ENCODE measurements at places on chromosomes 2 and 18. TPM values are rescaled to one million over a fixed set of nuclear protein-coding genes. Genes with fewer than 3 reads are reported as not detected.
A peak's percentile ranks its signal among the peaks of the same experiment; 100 is the strongest.

DNA sequence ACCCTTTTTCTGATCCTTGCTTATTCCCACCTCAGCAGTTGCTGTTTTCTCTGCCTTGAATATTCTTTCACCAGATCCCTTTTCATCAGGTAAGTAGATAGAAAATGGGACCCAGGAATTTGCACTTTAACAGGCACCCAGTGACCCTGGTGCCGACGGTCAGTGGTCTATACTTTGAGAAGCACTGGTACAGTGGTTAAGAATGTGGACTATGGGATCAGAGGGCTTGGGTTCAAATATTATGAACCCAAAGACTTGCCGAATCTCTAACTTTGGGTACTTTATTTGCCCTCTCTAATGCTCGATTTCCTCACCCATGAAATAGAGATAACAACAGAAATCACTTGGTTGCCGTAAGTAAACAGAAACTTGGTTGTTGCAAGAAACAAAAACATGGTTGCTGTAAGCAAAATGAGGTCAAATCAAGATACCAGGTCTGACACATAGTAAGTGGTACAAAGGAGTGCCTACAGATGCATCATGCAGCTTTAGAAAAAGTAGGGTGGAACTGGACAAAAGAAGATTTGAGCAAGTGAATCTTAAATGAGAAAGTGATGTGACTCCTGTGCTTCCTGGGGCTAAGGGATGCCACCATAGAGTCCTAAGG lies 69.5 kb upstream of the GLS start:
- no peak for DNase-seq

ITGA4 gene
- 297 TPM for total RNA-seq

GRCh38 chr2:100800915-100801314 lies 19.0 kb upstream of the NPAS2 start:
- DNase-seq = no peak

DNA sequence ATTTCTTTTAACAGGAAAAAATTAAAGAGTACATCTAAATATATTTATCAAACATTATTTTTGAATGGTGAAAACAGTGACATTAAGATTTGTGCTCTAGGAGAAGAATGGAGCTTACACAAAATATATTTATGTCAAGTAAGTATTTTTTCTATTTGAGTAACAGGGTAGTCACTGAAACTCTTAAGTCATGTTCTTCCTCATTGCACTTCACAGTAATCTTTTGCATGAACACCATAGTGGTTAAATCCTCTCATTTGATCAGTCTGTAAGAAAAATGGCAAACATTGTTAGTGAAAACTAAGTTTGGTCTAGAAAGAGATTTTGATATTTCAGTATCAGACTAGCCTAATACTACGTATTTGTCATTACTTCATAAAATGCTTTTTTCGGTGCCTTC lies 8.1 kb downstream of the GMCL1 start:
- DNase-seq = no peak

- no peak for DNase-seq
Measured at GRCh38 chr2:119425620-119426395, 5.8 kb upstream of the TMEM37 start.

FRZB gene
- not detected for total RNA-seq

- DNase-seq = no peak
Measured at GRCh38 chr2:71462641-71463341, 9.4 kb downstream of the DYSF start.

DNA sequence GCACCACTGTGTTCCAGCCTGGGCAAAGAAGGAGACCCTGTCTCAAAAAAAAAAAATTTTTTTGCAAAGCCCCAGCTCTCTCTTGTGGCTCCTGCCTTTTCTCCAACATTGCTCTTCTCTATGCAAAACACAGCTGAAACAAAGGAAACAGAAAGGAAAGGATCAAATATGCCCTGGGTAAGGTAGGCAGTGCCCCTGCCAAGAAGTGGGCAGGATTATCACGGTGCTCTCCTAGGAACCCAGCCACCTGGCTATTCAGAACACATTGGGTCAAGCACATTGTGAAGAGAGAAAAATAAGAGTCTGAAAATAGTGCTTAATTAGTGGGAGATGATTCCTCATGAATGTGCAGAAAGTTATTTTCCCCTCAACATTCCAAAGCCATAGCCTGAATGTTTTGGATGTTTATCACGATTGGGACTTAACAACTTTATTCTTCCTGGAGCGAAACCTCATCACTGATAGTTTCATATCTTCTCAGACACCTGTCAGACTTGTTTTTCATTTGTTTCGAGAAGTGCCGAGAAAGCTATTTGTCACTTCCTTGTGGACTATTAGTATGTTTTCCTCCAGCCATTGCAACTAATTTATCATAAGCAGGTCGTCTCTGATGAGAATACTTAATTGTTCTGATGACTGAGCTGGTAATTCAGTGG lies 42.7 kb upstream of the RPL31 start:
- DNase-seq = no peak

TUBA3E gene
- total RNA-seq = not detected

NRP2 gene
- 2.1 TPM for total RNA-seq

FSHR gene
- total RNA-seq = not detected

DNA sequence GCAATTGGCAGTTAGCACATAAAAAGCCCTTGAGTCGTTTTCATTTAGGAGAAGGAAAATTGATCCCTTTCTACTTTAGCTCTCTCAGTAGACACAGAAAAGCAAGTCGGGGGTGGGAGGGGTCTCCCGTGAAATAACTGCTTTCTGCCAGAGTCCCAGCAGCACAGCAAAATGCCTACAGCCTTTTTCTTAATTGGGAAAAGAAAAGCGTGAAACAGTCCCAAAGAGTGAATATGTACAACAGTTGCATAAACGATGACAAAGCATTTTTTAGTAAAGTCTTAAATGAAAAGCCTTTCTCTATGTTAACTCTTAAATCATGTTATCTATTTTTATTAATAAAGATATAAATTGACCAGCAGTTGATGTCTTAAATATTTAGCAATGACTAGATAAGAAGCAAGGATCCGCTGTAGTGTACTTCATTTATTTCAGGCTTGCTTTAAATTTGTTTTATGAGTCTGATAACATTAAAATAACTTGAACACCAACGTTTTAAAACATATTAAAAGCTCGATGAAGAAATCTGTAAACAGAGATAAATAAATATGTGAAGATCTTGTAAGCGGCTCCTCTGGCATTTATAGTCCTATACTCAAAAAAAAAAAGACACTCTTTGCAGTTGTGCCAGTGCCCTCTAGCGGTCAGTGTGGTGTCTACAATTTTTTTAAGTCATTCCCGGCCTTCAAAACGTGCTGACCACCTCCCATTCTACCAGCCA lies 42.3 kb upstream of the ATIC start:
- DNase-seq = peak; percentile 47

GRCh38 chr2:108637304-108637669 lies 82.0 kb upstream of the RANBP2 start:
- no peak for DNase-seq

FAM161A gene
- total RNA-seq = 4.9 TPM

DNA sequence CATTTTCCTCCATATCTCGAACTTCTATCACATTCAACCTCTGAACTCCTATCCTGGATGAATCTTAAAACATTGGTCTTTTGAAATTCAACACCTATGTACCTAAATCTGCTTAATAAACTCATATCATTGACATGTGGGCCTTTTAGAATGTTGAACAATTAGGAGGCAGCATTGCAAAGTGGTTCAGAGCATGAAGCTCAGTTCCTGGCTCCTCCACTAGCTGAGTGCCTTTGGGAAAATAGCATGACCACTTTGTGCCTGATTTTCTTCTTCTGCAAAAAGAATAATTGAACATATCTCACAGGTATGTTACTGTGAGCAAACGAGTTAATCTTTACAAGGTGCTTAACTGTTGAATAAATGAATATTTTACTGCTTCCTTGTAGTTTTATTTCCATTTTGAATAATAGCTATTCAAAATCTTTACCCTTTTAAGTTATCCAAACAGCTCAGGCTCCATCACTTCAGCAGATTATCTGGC lies 14.3 kb upstream of the ITPRID2 start:
- no peak for DNase-seq

FOXI3 gene
- not detected for total RNA-seq

DNA sequence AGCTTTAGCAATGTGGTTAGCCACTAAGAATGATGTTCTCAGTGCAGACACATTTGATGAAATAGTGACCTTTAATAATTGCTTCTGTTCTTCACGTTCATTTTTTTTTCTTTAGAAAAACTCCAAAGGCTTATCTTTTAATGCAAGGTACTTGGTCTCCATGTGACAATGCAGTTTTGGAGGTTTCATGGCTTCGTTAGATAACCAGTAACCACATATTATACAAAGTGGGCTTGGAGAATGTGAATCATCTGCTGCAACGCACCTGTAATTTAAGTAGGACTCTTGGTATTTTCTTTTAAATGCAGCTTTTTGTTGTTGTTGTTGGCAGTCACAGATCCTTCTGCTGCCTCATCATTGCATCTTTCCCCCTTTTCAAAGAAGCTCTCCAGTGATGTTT lies 1606.3 kb downstream of the SUCLG1 start:
- DNase-seq = no peak

- no peak for DNase-seq
Measured at GRCh38 chr2:121382744-121383143, 97.7 kb upstream of the TFCP2L1 start.

HOXD4 gene
- total RNA-seq = not detected

DNA sequence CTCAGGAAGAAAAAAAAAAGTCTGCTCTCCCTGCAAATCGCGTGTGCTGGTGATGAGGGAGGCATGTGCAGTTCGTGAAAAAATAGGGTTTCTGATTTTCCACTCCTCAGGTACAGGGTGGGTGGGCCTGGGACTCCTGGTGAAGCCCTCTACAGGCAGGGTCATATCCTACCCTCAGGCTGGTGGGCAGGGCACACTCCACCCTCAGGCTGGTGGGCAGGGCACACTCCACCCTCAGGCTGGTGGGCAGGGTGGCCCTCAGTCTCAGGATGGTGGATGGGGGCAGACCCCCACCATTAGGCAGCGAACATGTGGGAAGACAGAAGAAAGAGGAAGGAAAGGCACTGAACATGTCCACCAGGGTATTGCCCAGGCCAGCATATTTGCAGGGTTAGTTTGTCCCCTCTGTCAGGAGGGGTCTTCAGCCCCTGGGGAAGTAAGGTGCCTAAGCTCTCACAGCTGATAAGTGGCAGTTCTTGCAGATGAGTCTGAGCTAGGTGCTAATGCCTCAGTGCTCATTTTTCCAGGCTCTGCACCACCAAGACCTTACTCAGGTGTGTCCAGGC lies 95.2 kb upstream of the RAB6C start:
- no peak for DNase-seq

SLC9A4 gene
- not detected for total RNA-seq

DNA sequence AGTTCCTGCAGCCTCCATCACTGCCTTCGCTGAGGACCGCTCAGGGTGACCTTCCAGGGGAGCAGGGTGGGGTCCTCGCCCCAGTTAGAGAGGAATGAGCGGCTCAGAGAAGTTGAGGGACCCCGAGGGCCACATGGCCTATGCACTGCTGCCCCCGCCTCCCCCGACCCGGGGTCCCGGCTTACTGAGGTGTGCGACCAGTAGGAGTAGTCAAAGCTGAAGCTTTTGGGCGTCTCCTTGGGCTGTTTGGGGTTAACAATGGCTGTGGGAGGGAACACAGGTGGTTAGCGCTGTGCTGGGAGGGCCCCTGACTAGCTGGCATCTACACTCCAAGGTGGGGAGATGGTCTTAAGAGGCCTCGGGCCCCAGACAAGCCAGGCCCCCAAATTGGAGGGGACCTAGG lies 31.0 kb downstream of the KIF1A start:
- DNase-seq = no peak

DNA sequence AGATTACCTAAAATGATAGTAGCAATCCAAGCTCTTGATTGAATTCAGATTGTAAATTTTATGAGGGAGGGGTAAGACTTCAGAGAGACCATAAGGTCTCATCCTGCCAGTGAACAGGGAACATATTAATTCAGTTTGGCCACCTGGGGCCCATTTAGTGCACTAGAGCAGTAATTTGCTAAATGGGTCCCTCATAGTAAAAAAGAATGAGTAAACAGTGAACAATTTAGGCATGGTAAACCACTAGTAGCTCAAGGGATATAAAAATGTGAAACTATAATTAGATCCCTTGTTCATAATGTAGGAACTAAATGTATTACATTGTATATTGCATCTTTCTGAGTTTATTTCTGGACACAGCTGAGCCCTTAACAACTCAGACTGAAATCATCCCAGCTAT lies 4.9 kb upstream of the PHLPP1 start:
- no peak for DNase-seq

CPLX4 gene
- not detected for total RNA-seq

GRCh38 chr2:143071185-143071876 lies 57.9 kb upstream of the ARHGAP15 start:
- DNase-seq = no peak

GRCh38 chr2:141468761-141469160 lies 662.1 kb downstream of the LRP1B start:
- no peak for DNase-seq

NETO1 gene
- total RNA-seq = not detected

CACNB4 gene
- total RNA-seq = 0.64 TPM

DLGAP1 gene
- total RNA-seq = 0.67 TPM

GRCh38 chr2:47811668-47812067 lies 28.7 kb downstream of the MSH6 start:
- no peak for DNase-seq

- DNase-seq = no peak
Measured at GRCh38 chr2:43269706-43270105, 43.3 kb upstream of the ZFP36L2 start.

GRCh38 chr2:73895473-73895872 lies 2.7 kb downstream of the ACTG2 start:
- no peak for DNase-seq

SKA1 gene
- 0.28 TPM for total RNA-seq

GRCh38 chr2:231590614-231591013 lies 2.0 kb upstream of the TEX44 start:
- no peak for DNase-seq

SERPINB4 gene
- total RNA-seq = not detected

Measured in CD4-positive, alpha-beta memory T cell (primary cell).